Activated CD4-positive, alpha-beta T cell treated with anti-CD3 and anti-CD28 coated beads for 4 hours (primary cell): ENCODE measurements at places on chromosomes 11 and 22.

DNA sequence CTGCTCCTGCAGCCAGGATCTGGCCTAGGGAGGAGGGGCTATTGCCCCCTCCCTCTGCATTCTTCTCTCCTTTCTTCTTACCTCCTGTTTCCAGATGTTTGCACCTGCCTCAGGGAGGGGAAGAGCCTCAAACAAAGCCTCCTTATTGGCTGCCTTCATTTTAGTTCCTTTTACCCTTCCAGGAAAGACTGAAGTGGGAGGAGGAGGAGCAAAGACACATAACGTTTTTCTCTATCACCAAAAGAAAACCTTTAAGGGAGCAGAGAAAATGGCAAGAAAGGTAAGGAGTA lies 13.3 kb upstream of the CHRM1 start:
- DNase-seq = no peak

GRCh38 chr22:29030618-29031226 lies 30.9 kb downstream of the C22orf31 start:
- DNase-seq = no peak

- no peak for DNase-seq
These were observed 8.9 kb downstream of the TOM1 start for GRCh38 chr22:35308480-35309021.

GRCh38 chr22:47408409-47408808 lies 646.0 kb downstream of the TBC1D22A start:
- no peak for DNase-seq

DNA sequence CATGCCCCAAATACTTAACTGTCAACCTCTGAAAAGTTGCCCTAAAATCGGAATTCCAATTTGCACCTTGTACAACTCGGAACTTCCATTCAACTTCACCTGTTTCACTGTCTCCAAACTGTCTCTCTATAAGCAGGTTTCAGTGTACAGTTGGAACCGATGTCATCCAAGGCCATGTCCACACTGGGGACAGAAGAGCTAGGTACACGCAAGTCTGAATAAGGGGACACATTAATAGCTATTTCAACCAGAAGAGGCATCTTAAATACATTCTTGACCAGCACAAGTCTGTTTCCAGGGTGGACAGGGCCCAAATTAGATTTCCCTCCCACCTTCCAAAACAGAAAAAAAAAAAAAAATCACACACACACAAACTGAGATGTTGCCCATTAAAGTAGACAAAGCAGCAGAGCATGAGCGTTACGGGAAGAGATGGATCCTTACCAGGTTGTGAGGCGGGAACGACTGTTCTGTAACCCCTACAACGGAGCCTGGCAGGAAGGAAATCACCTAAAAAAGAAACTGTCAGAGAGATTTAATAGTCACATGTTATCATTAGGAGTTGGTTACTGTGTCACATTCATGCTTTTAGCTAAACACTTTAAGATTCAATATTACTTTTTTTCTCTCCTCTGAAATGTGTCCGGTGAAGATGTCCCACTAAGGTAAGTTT lies 1.7 kb downstream of the CREBZF start:
- peak; percentile 8 for DNase-seq
